ENCODE measurements at places on chromosomes 1 and 21. TPM values are rescaled to one million over a fixed set of nuclear protein-coding genes. Genes with fewer than 3 reads are reported as not detected.
A peak's percentile ranks its signal among the peaks of the same experiment; 100 is the strongest.

GRCh38 chr1:84583648-84584047, 9.4 kb upstream of the CTBS start:
- DNase-seq: no peak
- no peaks in the 10 kb centered on the region for H3K27me3 ChIP-seq
- no peaks in the 10 kb centered on the region for H3K36me3 ChIP-seq
- H3K27ac ChIP-seq: peak overlapping the region; percentile 23
- H3K4me1 ChIP-seq: peaks cover 11% of the 10 kb centered on the region

GRCh38 chr1:230636575-230637148, 5.6 kb upstream of the COG2 start:
- no peaks in the 10 kb centered on the region for H3K27me3 ChIP-seq
- no peak for DNase-seq
- H3K4me1 ChIP-seq: peaks cover under 1% of the 10 kb centered on the region
- H3K36me3 ChIP-seq: no peaks in the 10 kb centered on the region
- no peak overlapping the region for H3K27ac ChIP-seq

DNA sequence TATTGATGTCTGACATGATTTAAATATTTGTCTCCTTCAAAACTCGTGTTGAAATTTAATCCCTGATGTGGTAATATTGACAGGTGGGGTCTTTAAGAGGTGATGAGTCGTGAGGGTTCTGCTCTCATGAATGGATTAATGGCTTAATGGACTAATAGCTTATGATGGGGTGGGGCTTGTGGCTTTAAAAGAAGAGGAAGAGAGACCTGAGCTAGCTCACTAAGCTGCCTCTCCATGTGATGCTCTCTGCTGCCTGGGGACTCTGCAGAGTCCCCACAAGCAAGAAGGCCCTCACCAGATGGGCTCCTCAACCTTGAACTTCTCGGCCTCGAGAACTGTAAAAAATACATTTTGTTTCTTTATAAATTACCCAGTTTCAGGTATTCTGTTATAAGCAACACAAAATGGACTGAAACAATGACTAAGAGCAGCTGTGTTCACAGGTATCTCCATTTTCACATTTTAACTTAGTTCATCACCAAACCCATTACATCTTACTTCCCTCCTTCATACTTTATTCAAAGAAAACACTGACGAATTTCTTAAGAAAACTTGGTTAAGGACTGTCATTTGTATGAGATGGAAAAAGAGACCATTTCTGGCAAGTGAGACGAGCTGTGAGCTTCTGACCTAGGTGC, 12.1 kb upstream of the AIM2 start:
- H3K27me3 ChIP-seq: no peaks in the 10 kb centered on the region
- H3K27ac ChIP-seq: no peak overlapping the region
- no peak overlapping the region for H3K4me3 ChIP-seq
- no peaks in the 10 kb centered on the region for H3K36me3 ChIP-seq
- no peaks in the 10 kb centered on the region for H3K4me1 ChIP-seq
- no peak for DNase-seq

DNA sequence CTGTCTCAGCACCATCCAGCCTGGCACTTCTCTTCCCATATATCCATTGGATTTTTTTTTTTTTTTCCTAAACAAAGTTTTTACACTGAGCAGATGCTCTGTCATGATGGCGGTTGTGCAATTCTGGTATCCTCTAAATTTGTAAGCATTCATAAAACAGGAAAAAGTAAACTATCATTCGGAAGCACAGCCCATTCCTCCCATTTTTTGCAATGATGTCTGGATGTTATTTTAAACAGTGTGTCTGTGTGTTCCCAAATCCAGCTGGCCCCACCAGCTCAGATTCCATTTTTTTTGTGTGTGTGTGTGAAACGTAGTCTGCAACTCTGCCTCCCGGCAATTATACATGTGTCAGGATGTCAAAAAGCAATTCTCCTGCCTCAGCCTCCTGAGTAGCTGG, 33.5 kb downstream of the PDPN start:
- H3K27me3 ChIP-seq: no peaks in the 10 kb centered on the region
- peaks cover 13% of the 10 kb centered on the region for H3K4me1 ChIP-seq
- no peak overlapping the region for H3K4me3 ChIP-seq

The DUSP23 gene
- 58.8 TPM for total RNA-seq
